IMR-90 (cell line): ENCODE measurements at places on chromosomes 16 and 17. TPM values are rescaled to one million over a fixed set of nuclear protein-coding genes. Genes with fewer than 3 reads are reported as not detected.

GRCh38 chr16:84194018-84194417 lies 3.1 kb downstream of the ADAD2 start:
- H3K27me3 ChIP-seq, result peaks cover 25% of the 10 kb centered on the region
- peaks cover 2% of the 10 kb centered on the region; the same call in 1 of the 2 replicates for H3K4me1 ChIP-seq

CDRT15 gene
- not detected in 2 replicates for total RNA-seq

DNA sequence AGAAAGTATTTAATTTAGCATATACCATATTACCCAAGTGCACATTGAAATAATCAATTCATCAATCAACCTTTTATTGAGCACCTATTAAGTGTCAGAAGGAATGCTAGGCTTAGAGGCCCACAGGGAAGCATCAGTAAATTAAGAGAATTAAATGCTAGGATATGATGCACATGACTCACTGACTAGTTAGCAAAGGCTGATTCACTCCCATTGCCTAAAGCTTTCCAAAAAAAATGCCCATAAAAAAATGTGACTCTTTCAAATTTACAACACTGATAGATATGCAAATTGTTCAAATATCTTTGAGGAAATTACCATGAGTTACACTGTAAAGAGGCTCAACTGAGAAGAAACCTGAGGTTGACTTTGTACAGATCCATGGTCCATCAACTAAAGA lies 883.3 kb downstream of the CDH11 start:
- no peaks in the 10 kb centered on the region for H3K27me3 ChIP-seq
- H3K4me3 ChIP-seq, result no peak overlapping the region
- H3K27ac ChIP-seq, result no peak overlapping the region
- peak; percentile 23 for DNase-seq

FBXW10B gene
- under 0.01 and 0.28 TPM in 2 replicates for total RNA-seq
